HFFc6 (cell line): ENCODE measurements at places on chromosomes 5 and 9.

GRCh38 chr5:145938776-145939539 is 2.6 kb downstream of the SH3RF2 start:
- DNase-seq = no peak

- DNase-seq = no peak
These were observed 25.1 kb upstream of the SLC44A1 start for GRCh38 chr9:105219291-105219805.

DNA sequence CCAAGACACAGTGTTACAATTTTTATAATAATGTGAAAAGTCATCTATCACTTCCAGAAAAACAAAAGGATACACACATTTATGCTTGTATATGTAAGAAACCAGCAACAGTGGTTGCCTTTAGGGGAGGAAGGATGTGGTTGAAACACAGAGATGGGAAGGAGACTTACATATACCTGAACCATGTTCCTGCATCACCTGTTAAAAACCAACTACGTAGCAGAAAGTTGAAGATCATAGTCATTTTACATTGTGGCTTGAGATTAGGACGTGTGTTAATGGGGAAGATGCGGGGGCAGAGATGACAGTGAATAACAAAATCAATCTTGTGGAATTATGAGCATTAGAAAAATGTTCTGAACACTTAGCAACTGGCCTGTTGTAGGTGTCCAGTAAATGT is 307.3 kb downstream of the MLLT3 start:
- DNase-seq = no peak

GRCh38 chr5:166382031-166382430 is 1909.4 kb upstream of the WWC1 start:
- no peak for DNase-seq

- DNase-seq = no peak
These were observed 27.0 kb downstream of the VCAN start for GRCh38 chr5:83498585-83498984.

DNA sequence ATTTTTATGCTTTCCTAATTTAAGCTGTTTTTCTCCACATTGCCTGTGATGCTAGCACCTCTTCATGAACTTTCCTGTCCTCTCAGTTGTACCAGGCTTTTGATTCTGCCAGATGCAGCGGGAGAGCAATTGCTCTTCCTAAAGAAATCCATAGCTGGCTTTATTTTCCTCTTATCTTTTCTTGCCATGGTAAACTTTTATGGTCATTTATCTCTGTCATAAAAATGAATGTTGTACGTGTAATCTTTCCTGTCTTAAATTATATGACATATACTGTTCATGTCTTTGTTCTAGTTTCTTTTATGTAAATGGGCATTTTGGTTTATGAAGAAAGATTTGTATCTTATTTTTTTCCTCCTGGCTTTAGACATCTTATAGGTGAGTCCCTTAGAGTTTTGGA is 127.5 kb downstream of the SH3GL2 start:
- no peak for DNase-seq

DNA sequence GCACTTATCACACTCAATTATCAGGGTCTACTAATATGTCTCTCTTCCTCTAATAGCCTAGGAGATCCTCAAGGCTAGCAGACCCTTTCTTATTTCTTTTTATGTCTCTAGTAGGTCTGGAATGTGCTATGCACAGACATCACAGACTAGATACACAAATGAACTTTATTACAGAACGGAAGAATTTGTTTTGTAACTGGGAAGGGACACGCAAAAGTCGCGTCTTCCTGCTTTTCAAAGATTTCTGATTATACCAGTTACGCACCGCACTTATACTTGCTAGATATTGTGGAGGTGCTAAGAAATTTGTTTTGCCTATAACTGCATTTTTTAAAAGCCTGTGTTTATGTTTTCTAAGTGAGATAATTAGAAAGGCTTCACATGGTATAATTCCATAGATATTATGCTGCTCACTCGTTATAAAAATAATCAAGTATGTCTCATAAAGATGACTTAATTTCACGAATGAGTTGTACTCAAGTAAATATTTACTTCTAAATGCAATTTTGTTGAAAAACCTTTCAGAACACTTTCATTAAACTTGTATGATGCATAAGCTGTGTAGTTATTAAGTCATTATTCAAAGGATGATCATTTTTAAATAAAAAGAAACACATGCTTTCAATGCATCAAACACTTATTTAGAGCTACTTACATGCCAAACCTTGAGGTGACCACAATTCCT is 662.6 kb downstream of the ACTL7B start:
- no peak for DNase-seq
